ENCODE measurements at places on chromosomes 13 and 19.

- DNase-seq = no peak
These were observed 56.2 kb downstream of the COLGALT1 start for GRCh38 chr19:17611462-17612244.

- DNase-seq = no peak
These were observed 18.5 kb downstream of the PTPRS start for GRCh38 chr19:5321851-5322681.

- DNase-seq = peak; percentile 21
These were observed 851 bp downstream of the ZNF320 start for GRCh38 chr19:52896431-52897137.

DNA sequence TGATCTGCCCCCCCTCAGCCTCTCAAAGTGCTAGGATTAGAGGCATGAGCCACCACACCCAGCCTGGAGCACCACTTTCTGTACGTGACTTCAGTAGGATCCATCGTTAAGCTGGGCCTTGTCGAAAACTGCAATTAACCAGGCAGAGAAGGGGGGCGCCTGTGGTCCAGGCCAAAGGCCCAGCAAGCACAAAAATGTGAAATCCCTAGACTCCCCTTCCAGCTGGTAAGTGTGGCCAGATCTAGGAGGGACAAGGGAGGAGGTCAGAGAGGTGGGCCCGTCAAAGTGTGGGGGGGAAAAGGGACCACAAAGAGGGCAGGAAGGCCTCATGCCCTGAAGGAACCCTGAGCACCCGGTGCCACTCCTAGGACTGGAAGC is 13.8 kb downstream of the DDX39A start:
- DNase-seq = no peak

- no peak for DNase-seq
These were observed 10.4 kb upstream of the RASA3 start for GRCh38 chr13:114142640-114143490.

GRCh38 chr19:41320568-41320967 is 10.6 kb downstream of the CCDC97 start:
- no peak for DNase-seq

DNA sequence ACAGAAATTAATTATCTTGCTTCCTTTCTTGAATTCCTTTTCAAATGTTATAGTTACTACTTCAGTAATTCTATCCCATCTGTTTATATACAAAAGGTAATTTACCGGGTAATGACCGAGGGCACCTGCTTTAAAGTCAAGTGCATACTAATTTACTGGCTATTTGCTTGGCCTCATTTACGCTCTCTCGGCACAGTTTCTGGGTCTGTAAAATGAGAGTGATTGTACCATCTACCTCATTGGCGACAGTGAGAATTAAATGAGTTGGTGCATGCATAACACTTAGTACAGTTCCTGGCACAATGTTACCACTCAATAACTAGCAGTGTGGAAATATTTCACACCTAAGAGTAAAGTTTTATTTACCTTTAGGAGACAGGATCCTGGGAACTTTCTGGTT is 111.6 kb downstream of the GGACT start:
- no peak for DNase-seq

- peak; percentile 20 for DNase-seq
These were observed 47.1 kb downstream of the TGDS start for GRCh38 chr13:94548821-94549231.

GRCh38 chr19:28234637-28235036 is 978.3 kb downstream of the UQCRFS1 start:
- DNase-seq = peak; percentile 11

GRCh38 chr13:44388427-44389059 is 14.9 kb downstream of the SERP2 start:
- no peak for DNase-seq

DNA sequence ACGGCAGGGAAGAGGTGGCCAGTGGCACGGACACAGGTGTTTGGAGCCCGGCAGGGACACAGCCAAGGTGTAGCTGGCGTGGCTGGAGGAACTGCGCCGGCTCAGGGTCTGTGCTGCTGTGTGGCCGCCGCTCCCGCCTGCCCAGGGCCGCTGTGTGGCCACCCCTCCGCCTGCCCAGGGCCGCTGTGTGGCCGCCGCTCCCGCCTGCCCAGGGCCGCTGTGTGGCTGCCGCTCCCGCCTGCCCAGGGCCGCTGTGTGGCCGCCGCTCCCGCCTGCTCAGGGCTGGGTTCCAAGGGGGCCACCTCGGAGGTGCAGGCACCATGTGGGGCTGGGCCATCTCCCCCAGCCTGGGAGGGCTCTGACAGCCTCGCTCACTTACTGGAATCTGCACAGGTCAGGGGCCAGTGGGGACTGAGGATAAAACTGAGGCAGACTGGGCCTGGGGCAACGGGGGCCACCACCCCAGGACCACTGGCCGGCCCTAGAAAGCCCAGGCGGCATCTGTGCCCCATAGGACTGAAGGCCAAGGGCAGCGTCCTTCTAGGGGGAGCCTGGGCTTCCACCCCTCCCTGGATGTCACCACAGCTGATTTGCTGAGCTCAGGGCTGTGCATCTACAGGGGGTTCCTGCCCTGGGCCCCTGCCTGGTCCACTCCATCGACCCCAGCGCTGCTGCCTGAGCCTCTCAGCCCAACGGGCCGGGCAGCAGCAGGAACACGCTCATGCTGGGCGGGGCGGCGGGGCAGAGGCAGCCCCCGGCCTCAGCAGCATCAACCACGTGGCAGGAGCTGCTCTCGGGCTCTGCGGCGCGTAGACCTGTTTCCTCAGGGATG is 21.5 kb downstream of the C13orf46 start:
- no peak for DNase-seq

DNA sequence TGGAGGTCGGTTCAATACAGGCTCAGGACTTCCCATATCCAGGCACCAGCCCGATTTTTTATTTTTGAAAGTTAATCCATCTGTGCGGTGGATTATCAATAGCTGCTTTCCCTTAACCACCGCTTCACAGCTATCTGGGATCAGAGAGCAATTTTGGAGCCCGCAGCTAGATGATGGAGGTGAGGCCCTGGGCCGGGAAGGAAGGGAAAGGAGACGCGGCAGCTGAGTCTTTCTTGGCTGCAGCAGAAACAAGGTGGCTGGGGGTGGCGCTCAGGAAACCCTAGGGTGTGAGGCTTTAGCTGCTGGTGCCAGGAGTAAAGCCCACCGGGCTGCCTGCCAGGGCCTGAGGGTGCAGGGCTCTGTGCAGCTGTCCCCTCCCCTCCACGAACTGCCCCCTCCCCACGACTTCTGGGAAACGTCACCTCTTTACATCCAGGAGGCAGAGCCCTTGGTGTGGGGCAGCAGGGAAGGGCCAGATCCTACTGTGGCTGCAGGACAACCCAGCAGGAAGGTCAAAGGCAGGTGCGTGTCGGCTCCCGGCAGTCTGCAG is 307.0 kb downstream of the ZNF536 start:
- no peak for DNase-seq

GRCh38 chr19:1410136-1410786 is 2.9 kb downstream of the DAZAP1 start:
- DNase-seq = no peak

DNA sequence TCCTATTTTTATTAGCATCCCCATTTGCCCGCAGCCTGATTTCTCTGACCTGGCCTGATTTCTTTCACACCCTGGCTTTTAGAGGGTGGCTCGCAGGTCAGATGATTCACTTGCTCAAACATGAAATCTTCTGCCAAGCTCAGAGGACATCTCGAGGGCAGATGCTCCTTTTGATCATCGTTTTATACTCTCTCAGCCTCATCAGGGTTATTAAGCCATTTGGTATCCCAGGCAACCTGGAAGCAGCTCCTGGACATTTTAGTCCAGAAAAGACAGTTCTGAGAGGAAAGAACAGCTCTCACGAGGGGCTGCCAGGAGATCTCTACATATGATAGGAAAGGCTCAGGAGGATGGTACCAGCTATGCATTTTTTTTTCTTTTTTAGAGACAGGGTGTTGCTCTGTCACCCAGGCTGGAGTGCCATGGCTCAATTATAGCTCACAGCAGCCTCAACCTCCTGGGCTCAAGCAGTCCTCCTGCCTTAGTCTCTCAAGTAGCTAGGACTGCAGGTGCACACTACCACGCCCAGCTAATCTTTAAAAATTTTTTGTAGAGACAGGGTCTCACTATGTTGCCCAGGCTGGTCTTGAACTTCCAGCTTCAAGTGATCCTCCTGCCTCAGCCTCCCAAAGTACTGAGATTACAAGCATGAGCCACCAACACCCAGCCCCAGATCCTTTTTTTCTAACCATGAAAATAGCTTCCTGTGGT is 165.4 kb downstream of the KATNAL1 start:
- DNase-seq = no peak

DNA sequence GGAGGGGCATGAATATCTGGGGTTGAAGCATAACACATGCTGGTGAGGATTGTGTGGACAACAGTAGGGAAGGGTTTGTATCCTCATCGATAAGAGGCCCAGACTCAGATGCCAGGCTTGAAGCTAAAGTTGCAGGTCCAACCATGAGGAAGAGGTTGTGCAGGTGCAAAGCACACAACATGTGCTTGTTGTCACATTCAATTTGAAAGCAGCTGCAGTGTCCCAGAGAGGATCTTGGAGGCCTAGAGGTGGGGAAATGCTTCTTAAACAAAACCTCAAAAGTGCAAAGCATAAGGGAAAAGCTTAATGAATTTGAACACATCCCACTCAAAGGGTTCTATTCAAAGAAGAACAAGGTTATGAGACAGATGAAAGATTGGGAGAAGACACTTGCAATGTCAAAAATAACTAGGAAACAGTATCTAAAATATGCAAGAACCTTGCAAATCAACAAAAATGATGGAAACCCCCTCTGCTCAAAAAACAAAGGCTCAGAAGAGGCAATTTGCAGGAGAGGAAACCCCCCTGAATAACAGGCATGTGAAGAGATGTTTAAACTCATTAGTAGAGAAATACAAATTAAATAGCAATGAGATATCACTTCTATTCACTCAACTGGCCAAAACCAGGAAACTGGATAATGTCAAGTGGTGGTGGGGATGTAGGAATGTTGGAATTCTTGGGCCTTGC is 187.1 kb downstream of the KATNAL1 start:
- DNase-seq = no peak

DNA sequence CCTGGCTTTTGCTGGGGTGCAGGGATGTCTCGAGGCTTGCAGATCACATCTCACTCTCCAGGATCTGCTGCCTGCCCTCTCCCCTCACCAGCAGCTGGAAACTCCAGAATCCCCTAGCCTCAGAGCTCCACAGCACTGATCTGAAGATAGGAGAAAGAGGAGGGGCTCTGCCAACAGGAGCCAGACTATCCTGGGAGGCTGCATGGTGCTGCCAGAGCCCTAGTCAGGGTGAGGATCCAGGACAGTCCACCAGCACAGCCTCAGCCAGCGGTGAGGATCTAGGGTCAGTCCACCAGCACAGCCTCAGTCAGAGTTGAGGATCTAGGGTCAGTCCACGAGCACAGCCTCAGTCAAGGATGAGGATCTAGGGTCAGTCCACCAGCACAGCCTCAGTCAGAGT is 65.2 kb downstream of the RAB20 start:
- no peak for DNase-seq

GRCh38 chr13:29918845-29919244 is 68.4 kb upstream of the UBL3 start:
- peak; percentile 77 for DNase-seq

GRCh38 chr19:2834294-2834871 is 6.9 kb upstream of the ZNF555 start:
- no peak for DNase-seq

GRCh38 chr13:44110091-44110621 is 230.5 kb downstream of the LACC1 start:
- DNase-seq = no peak

DNA sequence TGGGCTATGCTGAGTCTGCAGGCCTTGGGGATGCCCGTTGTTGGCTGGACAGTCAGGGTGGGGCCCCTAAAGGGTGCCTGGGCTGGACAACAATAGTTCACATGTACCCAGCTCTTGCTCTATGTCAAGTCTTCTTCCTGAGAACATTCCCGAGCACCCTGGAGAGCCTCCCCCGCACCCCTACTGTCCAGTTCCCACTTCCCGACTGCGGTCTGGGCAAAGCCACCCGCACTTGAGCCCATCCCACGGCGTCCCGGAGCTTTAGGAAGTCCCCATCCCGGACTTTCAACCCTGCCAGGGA is 1.1 kb upstream of the MPND start:
- no peak for DNase-seq

GRCh38 chr13:95956589-95957148 is 96.5 kb downstream of the UGGT2 start:
- no peak for DNase-seq

DNA sequence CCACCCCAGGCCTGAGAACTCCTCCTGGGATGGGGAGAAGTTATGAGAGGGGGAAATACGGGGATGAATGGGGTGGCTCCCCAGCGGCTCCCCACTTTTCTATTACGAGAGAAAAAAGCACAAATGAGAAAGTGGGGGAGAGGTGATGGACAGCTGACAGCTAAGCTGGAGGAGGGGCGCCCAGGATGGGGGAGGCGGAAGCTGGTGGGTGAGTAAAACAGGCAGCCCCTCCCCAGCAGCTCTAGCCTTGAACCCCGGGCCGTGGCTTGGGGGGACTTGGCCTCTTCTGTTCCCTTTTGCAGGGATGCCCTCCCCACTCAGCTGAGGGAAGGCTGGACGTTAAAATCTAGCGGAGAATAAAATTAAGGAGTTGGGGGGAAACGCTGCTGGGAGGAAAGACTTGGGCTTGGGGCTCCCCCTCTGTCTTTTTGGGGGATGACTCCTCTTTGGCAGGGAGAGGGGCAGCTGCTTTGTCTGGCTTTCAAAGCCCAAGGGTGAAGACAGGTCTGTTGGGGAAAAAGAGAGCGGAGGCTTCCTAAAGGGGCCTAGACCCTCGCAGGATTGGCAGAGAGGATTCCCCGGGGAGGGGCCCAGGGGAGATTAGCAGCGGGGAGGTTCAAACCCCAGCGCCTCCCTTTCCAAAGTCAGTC is 1.4 kb upstream of the SAMD1 start:
- no peak for DNase-seq

DNA sequence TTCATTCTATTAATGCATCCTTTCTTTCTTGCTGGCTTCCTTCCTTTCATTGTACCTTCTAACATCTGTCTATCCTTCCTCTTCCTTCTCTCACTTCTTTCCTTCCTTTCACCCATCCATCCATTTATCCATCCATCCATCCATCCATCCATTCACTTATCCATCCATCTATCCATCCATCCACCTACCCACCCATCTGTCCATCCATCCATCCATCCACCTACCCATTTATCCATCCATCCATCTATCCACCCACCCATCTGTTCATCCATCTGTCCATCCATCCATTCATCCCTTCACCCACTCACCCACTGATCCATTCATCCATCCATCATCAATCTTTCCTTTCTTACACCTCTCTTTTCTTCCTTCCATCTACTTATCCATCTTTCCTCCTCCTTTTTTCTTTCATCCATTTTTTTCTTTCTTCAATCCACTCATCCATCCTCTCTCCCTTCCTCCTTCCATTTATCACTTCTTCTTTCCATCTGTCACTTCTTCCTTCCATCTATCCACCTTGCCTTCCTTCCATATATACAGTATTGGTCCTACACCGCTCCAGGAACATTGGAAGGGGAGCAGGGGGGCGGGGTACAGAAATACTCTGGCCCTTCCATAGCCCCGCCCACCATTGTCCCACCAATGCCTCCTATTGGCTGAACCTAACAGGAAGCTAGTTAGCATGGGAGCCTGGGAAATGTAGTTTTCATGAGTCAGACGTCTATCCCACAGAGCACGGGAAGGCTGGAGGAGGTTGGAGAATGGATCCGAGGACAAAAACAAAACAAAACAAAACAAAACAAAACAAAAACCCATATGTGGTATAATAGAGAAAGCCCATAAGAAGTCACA is 45.9 kb downstream of the MBD3L1 start:
- DNase-seq = no peak

GRCh38 chr19:38932425-38933179 is 1.9 kb downstream of the MRPS12 start:
- no peak for DNase-seq

Measured in hepatic stellate cell (primary cell).